ENCODE measurements at places on chromosomes 7 and 10.

DNA sequence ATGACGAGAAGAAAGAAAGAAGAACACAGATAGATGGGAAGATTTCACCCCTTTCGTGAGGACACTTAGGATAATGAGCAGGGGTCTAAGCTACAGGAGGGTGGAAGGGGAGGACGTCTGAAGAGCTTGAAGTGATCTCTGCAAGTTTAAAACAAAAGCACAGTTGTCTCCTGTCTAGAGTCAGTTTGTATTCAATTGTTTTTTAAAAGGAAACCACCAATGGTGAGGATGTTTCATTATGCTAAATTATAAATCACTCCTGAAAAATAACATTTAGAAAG lies 85.9 kb downstream of the ADAM12 start:
- DNase-seq = no peak

DNA sequence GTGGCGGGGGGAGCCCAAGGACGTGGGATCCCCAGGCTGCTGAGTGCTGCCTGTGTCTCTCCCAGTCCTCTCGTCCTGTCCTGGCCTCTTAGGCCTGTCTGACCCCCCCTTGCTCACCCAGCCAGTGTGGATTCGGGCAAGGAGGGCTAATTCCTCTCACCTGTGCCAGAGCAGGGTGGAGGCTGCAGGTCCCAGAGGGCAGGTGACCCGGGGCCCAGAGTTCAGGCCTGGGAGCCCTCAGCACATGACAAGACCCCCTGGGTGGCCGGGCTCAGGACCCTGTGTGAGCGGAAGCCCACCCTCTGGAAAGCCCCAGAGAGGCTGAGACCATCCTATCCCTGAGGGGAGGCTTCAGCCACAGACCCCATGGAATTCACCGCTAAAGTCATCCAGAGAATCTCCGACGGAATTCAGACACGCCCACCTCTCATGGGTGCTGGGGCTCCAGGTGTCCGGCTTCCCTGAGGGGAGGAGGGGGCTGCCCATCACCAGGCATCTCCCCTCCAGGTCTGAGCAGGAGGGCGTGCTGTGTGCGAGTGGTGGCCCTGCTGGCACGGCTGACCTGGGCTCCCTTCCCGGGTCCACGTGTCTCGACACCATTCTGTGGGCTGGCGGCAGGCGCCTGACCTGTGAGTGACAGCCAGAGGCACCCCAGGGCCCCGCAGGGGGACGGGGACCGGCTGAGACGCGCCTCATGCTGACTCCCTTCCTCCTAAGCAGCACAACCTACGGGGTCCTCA lies 5.0 kb downstream of the KNDC1 start:
- no peak for DNase-seq

DNA sequence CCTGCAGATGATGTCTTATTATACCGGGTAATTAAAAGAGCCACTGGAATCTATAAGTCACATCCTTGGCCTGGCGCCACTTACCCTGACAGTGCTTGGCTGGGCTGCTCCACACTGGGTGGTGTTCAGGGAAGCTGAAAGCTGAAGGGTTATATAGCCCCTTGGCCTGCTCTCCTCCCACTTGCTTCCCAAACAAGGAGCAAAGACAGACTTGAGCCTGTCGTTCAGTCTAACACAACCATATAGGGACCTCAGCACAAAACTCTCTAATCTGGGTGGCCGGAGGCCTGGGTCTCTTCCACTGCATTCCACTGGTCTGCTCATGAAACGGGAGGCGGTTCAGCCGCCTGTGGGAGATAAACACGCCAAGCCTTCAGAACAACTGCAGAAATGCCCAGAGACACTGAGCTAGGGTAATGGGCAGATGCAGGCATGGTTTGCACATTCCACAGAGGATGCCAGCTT lies at the start of gene ACTA2:
TSS of gene ACTA2 (minus strand) at position 127 of the 465 bp plus-strand sequence. CDS start 3,843 bp downstream, outside the sequence.
- no peak for DNase-seq

- no peak for DNase-seq
Observed at GRCh38 chr10:50615658-50616057, 8.1 kb downstream of the SGMS1 start.

GRCh38 chr7:136183981-136184380 lies 206.8 kb upstream of the MTPN start:
- no peak for DNase-seq

Data from NCI-H1105 (cell line).